ENCODE measurements at places on chromosomes 5 and 9.

DNA sequence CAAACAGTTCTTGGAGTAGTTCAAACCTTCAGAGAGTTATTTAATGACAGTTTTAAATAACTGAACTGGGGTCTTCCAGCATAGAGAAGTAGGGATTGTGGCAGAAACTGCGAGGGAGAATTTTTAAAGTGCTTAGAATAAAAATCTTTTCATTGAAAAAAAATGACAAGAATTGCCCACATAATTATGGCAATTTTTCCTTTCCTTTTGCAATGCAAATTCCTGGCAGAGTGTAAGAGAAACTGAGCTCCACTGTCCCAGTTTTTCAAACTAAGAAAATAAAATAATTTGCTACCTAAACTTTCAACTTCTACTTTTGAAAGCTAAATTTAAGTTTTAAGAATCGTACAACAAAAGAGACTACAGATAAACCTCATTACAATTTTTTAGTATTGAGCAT, 2.3 kb upstream of the PTGER4 start:
- no peak for DNase-seq

DNA sequence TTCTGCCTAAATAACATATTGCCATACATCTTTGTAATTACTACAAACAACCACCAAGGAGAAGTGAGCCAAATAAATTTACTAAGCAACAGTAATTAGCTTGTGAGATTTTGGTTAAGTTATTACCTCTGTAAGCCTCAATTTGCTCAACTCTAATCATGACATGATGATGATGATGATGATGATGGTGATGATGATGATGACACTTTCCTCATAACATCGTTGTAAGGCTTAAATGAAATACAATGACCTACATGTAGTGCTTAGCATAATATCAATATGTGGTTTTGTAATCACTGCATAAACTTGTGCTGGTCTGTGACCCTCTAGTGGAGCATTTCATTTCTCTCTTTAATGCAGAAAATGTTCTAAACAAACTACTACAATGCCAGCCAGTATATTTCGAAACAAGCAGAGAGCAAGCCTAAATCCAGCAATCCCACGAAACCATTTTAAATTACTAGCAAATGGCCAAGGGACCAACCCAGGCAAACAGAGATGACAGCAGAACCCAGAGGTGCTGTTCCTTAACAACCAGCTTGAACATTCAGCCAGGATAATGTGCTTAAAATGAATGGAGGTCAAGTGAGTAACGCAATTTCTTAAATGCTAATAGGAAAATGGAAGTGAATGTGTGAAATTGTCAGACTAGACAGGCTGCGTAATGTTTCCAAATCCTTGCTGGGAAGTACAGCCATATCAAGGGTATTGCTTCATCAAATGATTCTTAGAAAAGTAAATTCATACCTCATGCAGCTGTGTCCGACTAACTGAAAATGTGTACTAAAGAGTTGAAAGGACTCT, 281.9 kb upstream of the PUM3 start:
- DNase-seq = no peak

DNA sequence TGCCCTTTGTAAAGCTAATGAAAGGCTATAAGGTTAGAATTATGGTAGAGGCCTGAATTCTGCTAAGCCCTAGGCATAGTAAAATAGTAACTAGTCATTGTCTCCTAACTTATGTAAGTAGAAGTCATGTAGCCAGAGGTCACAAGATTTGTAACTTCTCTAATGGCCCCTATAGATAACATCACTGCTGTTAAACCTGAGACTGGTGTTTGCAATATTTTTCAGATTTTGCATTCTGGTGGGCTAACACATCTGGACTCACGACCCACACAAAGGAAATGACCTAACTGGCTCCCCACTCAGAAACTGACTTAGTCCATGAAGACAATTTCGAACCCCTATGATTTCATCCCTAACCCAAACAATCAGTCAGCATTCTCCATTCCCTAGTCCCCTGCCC, 37.2 kb upstream of the TTC39B start:
- no peak for DNase-seq

- no peak for DNase-seq
Measured at GRCh38 chr9:1617419-1617818, 397.7 kb upstream of the SMARCA2 start.

- DNase-seq = no peak
Measured at GRCh38 chr5:35990941-35991611, at the start of gene UGT3A1. Gene UGT3A1 (minus strand): TSS chr5:35991390. CDS start chr5:35991240, 150 bp downstream.

DNA sequence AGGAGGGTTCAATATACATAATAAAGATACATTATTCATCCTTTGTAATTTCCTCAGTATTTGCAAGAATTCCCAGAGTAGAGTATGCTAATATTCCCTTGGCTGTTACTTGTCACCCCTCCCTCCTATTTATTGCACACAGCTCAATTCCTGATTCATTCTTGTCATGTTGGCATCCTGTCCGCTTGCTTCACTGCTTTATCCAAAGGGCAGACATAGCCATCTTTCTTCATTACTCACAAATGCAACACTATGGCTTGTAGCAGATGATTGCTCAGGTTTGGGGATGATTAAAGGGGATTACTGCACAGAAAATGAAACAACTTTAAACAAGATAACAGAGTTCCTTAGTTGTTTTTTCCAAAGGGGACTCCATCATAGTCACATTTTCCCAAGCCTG, 1.2 kb upstream of the IL33 start:
- no peak for DNase-seq

- no peak for DNase-seq
Measured at GRCh38 chr5:65198456-65199120, 283.1 kb downstream of the ADAMTS6 start.

GRCh38 chr9:134333234-134333873, 7.1 kb downstream of the RXRA start:
- DNase-seq = peak; percentile 89

- DNase-seq = no peak
Measured at GRCh38 chr9:33651125-33651524, 127.1 kb downstream of the ANKRD18B start.

- no peak for DNase-seq
Measured at GRCh38 chr5:91141642-91142041, 241.5 kb downstream of the ARRDC3 start.

DNA sequence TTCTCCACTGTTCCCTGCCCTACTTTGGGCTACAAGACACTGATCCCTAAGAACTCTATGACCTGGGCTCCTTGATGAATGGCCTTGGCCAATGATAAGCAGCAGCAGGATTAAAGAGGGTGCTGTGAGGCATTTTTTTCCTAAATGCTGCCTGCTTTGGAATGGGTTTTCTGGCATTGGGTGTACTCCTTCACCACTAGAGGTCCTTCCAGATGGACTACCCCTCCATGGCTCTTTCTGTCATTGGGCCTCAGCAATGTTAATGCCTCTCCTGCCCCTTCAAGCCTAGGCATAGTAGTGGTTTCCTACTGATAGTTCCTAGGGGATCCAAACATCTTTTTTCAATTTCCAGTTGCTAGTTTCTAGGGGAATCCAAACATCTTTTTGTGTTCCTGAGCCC, 319.3 kb upstream of the RPS23 start:
- DNase-seq = no peak

- no peak for DNase-seq
Measured at GRCh38 chr5:32726086-32726557, 15.0 kb downstream of the NPR3 start.

DNA sequence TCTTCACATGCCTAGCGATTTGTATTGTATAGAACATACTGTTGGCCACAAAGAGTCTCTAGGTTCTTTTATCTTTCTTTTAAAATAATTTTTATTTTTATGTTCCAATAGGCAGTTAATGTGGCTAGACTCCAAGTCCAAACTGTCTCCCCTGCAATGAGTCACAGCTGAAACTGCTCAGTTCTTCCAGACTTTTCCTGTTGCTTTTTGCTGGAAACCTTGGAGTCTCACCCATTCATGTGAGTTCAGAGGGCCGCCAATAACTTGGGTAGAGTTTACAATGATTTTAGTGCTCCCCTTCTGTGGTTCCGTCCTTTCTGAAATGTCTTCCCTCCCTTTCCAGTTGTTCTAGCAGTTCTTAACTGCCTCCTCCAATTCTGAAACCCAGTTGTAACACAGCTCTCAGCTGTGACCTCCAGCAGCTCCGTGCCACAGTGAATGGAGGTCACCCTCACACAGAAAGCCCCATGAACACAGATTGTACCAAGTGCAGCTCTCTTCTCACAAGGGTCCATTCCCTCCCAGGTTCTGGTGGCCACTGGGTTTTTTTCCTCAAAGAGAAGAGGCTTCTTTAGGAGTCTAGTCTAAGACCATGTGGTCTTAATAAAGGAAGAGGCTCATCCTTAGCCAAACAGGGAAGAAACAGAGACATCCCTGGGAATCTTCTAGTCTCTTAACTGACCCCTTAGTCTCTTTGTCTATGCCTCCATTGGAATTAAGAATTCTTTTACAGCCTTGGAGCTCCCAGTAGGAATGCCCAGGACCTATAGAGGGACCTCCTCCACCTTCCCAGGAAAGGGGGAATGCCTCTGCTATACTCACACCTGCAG, 198.5 kb downstream of the SPOCK1 start:
- DNase-seq = no peak

DNA sequence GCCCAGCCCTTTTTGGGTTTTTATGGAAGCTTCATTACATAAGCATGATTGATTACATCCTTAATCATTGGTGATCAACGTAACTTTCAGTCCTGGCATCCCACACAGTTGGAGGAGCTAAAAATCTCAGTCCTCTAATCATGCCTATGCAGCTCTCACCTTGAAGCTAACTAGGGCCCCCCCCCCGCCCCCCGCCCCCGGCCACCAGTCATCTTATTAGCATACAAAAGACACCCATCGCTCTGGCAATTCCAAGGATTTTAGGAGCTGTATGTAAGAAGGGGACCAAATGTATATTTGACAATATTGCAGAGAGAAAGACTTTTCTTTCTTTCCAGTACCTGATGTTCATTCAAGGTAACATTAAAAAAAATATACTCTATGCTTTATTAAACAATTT, 19.0 kb downstream of the ENC1 start:
- no peak for DNase-seq

- DNase-seq = no peak
Measured at GRCh38 chr9:97905228-97905627, 17.1 kb downstream of the TRMO start.

DNA sequence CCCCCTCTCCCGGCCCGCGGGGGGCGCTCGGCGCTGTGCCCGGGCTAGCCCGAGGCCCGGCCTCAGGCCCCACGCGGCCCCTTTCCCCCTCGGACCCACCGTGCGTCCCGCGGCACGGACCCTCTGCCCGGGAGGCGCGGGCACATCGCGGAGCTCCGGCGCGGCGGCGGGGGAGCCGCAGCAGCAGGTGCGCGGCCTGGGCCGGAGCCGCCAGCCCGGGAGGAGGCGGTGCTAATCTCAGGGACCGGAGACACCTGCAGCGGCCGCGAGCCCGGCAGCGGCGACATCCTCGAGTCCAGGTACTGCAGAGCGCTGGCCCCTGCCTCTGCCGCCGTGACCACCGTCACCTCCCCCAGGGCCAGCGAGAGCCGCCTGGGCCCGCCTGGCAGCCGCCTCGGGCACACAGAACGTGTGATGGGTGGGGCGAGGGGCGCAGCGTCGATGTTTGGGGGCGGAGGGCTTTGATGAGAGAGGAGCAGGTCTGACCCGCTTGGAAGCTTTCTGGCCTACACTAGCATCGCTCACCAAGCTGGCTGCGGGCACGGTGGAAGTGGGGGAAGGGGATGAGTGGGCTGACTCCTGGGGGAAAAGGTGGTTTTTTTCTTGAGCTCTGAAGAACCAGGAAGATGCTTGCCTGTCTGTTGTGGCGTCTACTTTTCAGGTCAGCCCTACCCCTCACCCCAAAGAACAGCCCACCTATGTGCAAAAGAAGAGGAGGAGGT, 524 bp downstream of the CYFIP2 start:
- DNase-seq = peak; percentile 74

- peak; percentile 80 for DNase-seq
Measured at GRCh38 chr9:129491487-129491855, 129.4 kb downstream of the C9orf50 start.

DNA sequence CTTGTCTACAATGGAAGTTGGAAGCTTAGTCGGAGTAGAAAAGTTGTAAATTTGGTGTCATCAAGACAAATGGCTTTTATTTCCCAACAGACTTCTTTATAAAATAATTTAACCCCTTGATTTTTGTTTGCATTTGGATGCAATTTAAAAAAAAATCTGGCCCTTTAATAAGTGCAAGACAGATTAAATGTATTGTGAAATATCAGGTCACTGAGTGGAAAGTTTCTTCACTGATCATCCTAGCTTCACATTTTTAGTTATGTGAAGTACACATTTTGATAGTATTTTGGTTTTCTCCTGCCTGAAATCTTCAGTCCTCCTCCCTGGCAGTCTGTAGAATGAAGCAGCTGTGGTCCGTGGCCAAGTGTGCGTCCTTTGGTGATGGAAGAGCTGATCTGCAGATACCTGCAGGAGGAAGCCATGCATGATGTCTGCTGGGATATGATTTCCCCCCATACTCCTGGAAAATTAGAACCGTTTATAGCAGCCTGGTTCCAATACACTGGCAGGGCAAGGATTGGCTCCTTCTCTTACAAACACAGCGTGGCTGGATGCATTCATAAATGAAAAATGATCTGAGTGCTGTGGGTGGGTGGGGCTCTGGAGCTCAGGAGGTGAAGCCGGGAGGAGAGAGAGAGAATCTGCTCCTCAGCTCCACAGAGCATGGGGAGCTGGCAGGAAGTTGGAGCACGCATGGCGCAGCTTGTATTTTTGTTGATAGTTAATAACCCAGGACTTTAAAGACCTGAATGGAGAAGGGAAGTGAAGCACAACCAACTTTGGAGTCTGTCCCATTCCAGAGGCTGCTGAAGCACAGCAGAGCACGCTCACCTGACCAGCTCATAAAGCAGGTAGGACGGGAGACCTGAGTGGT, 238.4 kb downstream of the GOLPH3 start:
- DNase-seq = no peak

GRCh38 chr9:94270009-94270408, 10.9 kb downstream of the ZNF169 start:
- DNase-seq = no peak

DNA sequence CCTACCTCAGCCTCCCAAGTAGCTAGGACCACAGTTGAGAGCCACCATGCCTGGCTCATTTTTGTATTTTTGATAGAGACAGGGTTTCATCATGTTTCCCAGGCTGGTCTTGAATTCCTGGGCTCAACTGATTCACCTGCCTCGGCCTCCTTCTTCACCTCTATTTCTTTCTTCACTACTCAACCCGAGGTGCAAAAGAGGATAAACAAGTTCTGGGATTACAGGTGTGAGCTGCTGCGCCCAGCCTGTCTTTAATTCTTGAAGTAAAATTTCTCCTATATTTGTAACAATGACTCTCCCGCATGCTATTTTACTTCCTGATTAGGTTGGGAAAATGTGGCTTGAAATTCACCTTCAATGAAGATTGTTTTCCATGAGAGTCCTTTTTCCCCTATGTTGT, 46.4 kb downstream of the CAST start:
- no peak for DNase-seq
